ENCODE measurements at places on chromosomes 2 and 18.

GRCh38 chr2:30862054-30862651, 54.9 kb upstream of the CAPN13 start:
- peak; percentile 32 for DNase-seq

- DNase-seq, result no peak
Measured at GRCh38 chr2:177602611-177603164, 210.1 kb downstream of the AGPS start.

DNA sequence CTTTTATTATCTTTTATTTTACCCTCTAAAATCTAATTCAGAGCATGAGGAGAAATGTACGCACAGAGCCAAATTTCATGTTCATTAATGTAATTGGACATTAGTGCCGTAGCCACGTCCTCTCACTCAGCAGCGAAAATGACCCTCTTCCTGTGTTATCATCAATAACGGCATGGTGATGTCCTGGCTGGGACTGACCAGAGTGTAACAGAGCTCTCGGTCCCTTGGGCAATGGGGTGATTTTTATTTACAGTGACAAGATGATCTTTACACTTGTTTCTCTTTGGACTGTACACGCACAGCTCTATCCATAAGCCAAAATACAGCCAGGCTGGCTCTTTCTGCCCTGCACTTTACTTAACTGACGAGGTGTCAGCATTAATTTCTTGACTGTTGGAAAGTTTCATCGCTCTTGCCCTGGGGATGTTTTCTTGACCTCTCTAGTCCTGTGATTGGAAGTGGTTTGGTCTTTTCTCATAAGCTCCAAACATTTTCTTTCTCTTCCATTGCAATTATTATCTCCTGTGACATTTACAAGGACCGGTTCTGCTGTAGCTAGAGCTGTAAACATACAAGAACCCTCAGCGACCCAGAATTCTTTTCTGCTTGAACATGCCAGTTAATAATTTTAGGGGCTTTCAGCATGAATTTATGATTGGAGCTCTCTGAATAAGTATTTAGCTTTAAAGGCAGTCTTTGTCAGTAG, 308.0 kb upstream of the PIK3C3 start:
- DNase-seq, result no peak

- no peak for DNase-seq
Measured at GRCh38 chr2:122191331-122191730, 435.9 kb downstream of the TSN start.

- DNase-seq, result no peak
Measured at GRCh38 chr18:11052800-11053199, 96.6 kb downstream of the PIEZO2 start.

GRCh38 chr18:47846431-47846830, 84.0 kb downstream of the SMAD2 start:
- no peak for DNase-seq

DNA sequence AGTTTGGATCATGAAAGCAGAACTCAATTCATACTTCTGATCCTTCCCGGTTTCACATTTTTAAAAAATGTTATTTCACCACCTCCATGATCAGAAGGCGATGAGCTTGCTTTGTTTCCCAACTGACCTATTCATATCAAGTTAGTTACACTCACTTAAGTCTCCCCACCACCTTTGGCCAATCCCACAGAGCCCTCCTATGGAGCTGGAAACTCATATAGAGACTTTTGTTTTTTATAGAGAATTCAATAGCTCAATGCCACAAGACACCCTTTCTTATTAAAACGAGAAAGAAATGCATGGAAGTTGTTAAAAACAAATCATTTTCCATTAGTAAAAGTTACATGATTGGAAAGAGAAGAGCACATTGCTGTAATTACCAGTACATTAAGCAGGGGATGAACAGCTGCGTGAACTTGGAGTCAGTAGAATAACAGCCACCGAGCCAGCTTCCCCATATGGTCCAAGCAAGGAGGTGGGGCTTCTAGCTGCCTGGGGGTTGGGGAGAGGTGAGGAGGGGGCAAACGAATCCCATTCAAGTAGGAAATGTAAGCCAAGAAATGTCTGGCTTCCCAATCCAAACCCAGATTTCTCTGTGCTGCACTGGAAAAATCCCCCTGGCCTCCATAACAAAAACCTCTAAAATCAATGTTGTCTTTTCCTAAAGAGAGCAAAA, 614.5 kb downstream of the IRS1 start:
- no peak for DNase-seq

DNA sequence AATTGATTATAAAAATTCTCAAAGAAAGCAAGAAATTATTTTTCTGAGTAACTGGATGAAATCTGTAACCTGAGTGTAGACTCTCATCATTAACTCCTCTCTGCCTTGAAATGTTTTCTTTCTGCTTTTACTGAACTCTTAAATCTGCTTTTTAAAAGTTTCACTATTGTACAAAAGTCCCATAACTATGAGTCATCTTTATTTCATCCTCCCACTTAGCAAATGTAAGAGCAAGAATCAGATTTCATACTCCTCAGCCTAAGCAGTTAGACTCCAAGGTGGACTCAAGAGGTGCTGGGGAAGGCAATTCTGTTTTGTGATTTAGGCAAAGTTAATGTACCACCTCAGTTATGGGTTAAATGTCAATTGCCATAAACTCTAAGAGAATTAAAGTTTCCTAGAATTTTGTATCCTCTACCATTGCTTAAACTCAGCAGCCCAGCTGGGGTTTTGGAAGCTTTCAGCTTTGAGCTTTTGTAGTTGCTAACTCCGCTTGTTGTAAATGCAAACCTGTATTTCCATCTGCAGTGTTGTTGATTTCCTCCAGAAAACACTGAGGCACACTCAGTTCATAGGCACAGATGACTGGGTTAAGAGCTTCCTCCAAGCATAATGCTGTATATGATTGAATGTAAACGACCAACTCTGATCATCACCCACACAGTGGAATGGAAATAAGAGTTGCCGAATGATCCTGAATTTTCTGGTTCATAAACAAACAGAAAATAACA, 268.8 kb downstream of the ARHGAP15 start:
- no peak for DNase-seq

- no peak for DNase-seq
Measured at GRCh38 chr2:236078297-236079255, 89.6 kb downstream of the GBX2 start.

GRCh38 chr2:46331109-46331766, 34.0 kb downstream of the EPAS1 start:
- DNase-seq, result no peak

GRCh38 chr2:72605836-72606442, 219.9 kb downstream of the EXOC6B start:
- DNase-seq, result no peak

DNA sequence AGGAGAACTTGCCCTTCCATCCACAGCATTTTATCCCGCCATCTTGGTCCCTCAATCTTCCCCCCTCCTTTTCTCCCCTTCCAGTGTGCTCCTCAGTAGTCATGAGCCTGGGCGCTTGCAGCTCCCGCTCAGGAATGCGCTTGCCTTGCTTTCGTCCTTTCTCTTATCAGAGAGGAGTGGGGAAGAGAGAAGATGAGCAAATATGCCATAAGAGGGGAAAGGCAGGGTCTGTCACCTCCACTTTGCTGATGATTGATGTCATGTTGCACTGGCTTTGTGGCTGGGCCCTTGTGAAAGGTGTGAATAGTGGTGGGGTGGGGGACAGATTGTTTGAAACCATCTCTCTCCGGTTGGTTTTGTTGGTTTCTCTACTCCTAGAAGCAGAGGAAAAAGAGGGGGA, 569.3 kb downstream of the TNS1 start:
- DNase-seq, result no peak

DNA sequence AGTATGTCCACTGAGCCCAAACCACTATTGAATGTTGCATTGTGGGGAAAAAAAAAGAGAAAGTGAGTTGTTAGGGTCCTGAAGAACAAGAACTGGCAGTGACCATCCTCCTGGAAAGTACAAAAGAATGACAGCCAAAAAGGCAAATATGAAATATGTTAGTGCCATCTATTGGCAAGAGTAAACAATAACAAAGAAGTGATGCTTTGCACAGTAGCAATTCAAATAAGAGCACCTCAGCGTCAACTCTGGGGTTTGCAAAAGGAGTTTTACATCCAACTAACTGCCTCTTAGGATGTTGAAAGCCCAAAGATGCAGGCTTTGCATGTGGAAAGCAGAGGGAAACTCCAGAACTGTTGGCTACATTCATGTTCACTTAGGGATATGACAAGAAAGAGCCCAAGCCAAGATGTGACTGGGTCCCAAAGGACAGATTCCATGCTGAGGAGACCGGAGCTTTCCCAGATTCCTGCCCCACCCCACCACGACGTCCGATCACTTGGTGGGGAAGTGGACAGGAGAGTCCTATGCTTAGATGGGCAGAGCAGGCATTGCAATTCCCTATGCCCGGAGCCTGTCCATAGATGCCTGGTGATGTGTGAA, 15.6 kb downstream of the TRABD2A start:
- DNase-seq, result no peak

DNA sequence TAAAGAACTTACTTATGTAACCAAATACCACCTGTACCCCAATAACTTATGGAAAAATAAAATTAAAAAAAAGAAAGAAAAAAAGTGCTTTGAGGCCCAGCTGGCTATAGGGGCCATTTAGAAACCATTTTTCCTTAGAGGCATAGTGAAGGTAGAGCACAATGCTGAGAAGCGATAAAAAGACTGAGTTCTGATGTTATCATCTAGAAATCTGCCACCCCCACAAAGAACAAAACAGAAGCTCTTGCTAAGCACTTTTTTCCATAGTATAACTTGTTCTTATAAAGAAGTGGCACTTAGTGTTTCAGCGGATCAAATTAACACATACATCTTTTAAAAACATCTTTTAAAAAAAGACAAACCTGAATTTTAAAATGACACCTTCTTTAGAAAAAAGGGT, 51.4 kb downstream of the ICOS start:
- DNase-seq, result no peak

GRCh38 chr2:42598656-42599055, 30.2 kb downstream of the MTA3 start:
- DNase-seq, result no peak

GRCh38 chr2:127606625-127607398, 39.1 kb upstream of the GPR17 start:
- DNase-seq, result no peak

Data from T follicular helper cell (primary cell).